ENCODE measurements at places on chromosomes 16 and 17.

DNA sequence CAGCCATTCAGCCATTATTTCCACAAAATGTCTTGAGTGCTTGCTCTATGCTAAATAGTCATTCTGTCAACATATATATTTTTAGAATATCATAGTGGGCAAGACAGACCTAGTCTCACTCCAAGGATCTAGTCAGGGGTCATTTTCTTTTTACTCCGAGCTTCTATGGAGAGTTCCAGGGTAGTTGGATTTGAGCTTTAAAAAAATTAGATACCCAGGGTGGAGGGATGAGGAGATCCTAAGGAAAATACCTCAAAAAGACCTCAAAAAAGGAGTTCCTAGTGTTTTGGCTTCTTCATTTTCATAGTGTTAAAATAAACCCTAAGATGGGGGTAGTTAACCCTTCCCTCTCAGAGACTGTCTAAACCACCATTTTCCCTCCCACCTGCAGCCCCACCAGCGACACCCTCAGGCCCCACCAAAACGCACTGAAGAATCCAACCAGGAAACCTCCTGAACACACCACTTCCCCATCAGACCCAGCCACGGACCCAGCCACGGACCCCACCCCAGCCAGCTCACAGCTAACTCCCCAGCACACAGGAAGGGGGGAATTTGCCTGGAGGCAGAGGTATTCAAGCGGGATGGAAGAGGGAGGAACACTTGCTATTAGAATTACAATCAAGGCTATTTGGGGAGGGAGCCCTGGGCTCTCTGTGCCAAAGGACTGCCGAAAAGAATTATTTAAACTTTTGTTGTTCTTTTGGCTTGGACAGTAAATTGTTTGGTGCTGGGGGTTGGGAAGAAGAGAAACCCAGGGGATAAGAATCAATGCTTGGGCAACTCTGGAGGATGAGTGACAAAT lies 2.2 kb downstream of the ETV4 start:
- no peak for DNase-seq

GRCh38 chr17:21250854-21251253 lies 2.4 kb downstream of the NATD1 start:
- no peak for DNase-seq

GRCh38 chr16:54106057-54106456 lies 180.5 kb downstream of the IRX3 start:
- DNase-seq = no peak

GRCh38 chr16:54242199-54242598 lies 44.4 kb downstream of the IRX3 start:
- no peak for DNase-seq

- DNase-seq = no peak
Observed at GRCh38 chr16:54722210-54722676, 208.4 kb upstream of the IRX5 start.

GRCh38 chr16:81920498-81920897 lies 90.8 kb downstream of the SDR42E1 start:
- DNase-seq = no peak

GRCh38 chr16:51696376-51696775 lies 545.3 kb upstream of the SALL1 start:
- no peak for DNase-seq

DNA sequence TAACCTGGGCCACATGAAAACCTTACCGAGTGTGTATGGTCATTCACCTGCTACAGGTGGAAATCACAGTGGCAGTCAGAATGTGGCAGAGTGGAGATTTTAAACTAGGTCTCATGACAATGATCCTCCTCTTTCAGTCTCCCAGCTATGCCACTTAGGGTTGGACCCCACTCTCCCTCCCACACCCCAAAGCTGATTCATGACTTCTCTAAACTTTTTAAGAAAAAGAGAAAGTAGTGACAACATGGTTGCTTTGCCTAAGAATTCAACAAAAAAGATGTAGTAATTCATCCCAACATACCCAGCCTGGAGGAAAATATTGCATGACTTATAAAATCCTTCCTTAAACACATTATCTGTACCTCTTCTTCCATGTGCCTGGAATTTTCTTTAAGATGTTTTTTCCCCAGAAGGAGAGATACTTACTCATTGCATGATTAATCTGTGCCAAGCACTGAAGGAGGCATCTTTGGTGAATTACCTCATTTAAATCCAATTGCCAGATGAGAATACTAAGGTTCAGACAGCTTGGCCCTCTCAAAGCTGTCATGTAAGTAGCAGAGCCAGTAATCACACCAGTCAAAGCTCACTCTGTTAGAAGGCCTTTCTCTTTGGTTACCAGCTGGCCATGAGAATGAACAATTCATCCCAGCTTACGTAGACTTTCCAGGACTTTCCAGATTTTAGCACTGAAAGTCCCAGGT lies 119.9 kb downstream of the COPRS start:
- no peak for DNase-seq

DNA sequence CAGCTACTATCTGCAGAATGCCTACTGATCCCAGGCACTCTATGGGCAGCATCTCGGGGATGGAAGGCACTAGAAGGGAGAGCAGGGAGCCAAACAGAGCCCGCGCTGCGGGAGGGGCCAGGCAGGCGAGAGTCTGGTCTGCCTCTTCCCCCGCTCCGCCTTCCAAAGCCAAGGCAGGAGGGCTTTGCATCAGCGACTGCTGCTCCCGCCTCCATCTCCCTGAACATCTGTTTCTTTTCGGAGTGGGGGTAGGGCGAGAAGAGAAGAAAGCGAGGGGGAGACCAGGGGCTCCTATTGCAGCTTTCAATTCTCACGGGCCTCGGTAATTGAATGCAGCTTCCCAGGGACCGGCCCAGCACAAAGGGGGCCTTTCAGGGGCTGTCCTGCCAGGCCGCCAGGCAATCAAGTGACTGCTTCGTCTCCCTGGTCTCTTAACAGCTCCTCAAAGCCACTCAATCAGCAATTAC lies 31.4 kb upstream of the CDC42EP4 start:
- no peak for DNase-seq

DNA sequence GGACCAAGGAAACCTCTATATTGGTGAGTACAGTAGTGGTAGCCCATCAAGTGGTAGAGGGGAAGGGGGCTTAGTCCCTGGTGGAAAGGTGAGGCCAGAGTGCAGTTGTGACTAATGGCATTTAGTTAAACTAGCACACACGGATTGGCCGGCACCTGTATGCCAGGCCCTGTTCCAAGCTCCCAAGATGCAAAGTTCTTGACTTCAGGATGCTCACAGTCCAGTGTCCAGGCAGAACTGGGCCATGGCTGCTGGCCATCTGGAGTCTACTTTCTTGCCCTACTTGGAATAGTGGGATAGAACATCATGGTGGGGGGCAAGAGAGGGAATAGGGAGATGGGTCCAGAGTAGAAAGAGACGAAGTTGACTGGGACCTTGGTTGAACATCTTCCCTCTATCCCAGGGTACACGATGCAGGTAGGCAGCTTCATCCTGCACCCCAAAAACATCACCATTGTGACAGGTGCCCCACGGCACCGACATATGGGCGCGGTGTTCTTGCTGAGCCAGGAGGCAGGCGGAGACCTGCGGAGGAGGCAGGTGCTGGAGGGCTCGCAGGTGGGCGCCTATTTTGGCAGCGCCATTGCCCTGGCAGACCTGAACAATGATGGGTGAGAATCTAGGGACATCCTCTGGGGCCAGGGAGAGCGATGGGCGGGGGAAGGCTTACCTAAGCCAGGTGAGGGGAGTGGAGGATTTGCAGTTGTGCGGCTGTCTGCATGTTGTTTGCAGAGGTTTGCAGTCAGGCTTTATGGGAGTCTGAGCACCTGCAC lies 15.2 kb downstream of the ITGA3 start:
- no peak for DNase-seq

GRCh38 chr16:46688101-46688653 lies 801 bp downstream of the VPS35 start:
- no peak for DNase-seq

- no peak for DNase-seq
Observed at GRCh38 chr17:70938336-70938735, 769.0 kb downstream of the KCNJ2 start.

- no peak for DNase-seq
Observed at GRCh38 chr16:27448532-27449433, 46.8 kb downstream of the IL21R start.

DNA sequence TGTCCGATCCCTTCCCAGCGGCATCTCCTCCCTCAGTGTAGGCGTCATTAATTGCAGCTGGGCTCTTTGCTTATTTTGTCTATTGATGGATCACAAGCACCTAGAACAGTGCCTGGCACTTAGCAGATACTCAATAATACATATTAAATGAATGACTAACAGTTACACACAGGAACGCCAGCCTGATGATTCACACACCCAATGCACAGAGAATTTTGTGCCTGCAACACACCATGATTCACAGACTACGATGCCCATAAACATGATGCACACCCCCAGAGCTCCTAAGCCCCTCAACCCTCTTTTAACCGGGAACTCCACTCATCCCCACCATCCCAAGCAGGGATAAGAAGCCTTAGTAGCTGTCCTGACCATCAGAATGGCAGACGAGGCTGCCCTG lies 66.6 kb upstream of the TMEM97 start:
- DNase-seq = no peak

GRCh38 chr17:72361892-72362291 lies 241.1 kb downstream of the SOX9 start:
- no peak for DNase-seq

- DNase-seq = no peak
Observed at GRCh38 chr17:70137451-70138230, 31.7 kb upstream of the KCNJ2 start.

GRCh38 chr17:37708008-37708615 lies 36.7 kb downstream of the HNF1B start:
- no peak for DNase-seq

DNA sequence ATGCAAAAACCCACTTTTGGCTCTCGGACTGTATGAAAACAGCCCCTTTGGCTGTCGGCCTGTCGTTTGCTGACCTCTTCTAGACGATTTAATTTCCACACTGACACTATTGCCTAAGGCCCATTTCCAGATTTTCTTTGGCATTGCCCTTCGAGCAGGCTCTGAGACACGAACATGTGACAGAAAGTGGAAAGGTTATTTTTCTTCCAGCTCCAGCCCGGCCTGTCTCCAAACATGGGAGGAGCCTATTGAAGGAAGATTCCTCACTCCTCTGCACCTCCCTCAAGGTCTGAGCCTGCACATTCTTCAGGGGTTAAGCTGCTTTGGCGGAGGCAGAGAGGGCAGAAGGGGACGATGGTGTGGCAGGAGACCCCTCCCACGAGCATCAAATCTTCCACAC lies 85.9 kb upstream of the FOXF1 start:
- DNase-seq = no peak

DNA sequence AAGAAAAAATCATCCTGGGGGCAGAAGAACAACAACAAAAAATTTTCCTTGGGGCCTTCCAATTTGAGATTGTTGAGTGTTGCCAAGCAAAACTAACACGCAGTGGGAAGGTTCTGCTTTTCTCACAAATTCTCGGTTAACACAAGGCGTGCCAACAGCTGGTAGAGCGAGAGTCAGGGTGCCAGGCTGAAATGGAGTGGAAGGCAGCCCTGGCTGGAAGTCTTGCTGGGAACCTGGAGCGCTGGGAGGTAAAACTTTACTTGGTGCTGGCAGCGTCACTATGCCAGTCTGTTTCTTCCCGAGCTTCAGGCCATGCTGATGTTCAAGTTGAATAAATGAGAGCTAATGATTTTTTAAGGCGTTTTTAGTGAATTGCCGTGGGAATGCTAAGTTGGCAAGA lies 189.4 kb downstream of the WWOX start:
- no peak for DNase-seq

DNA sequence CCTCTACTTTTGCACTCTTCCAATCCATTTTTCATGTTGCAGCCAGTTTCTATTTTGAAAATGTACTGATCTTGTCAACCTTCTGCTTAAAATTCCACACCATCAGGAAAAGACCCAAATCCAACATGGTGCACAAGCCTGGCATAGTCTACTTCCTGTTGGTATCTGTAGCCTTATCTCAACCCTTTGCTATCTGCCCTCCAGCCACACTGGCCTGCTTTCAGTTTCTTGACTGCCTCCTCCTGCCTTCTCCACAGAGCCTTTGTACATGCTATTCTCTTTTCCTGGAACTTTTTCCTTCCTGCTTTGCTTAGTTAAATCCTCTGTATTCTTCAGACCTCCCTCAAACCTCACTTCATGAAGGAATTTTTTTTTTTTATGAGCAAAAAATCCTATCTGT lies 31.5 kb downstream of the NLRP1 start:
- no peak for DNase-seq

DNA sequence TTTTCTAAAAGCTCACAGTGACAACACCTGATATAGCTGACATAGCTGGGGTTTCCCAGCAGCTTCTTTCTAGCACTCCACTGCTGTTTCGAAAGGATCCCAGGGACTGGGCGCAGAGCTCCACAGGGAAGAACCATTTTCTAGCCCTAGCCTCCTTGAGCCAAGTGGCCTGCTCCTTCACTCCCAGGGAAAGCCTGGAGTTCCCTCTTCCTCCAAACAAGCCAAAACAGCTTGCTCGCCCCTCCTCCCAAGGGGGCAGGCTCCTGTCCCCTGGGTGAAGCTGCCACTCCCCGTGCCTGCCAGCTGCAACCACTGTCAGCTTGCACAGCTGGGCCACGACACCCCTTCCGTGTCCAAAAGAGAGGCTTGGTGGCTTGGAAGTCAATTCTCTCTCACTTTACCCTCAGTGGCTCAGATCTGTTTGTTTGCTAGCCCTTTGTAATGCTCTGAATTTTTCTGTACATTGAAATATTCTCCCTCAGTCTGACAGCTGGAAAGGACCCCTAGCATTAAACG lies 59.8 kb downstream of the CYTH1 start:
- DNase-seq = no peak

GRCh38 chr16:3578121-3578520 lies 918 bp upstream of the NLRC3 start:
- no peak for DNase-seq

DNA sequence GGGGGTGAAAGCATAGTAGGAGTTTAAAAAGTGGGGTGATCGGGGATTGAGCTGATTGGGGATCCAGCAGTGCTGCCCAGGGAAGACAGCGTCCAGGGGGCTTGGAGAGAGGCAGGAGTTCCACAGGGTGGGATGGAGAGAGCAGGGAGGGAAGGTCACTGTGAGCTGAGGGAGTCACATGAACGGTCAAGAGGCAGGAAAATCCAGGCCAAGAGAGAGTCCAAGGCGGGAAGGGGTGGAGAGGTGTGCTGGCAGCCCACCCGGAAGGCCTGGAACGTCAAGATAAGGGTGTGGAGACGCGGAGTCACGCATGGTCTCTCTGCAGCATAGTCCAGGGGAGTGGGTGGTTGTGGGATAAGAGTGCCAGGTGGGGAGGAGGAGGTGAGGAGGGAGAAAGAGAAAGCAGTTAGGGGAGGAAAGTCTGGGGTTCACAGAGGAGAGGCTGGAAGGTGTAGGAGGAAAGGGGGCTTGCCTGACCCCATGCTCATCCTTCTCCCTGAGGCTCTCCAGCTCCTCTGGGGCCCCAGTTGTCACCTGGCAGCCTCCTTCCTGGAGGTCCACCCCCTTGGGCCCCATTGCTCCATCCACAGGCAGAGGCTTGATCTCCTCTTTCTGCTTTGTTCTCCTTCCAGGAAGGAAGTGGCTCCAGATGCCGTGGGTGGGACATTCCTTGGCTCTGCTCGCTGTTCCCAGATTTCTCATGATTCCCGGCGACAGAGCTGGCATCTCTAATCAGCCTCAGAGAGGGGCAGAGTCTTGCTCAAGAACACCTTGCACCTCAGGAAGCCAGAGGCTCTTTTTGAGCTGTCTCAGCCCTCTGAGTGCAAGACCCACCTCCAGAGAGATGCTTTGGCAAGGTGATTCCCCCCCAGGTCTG lies 28.7 kb downstream of the CCR7 start:
- no peak for DNase-seq

All from stimulated activated CD4-positive, alpha-beta T cell treated with anti-CD3 and anti-CD28 coated beads, Interleukin-1b, Interleukin-23, amount 100 ng/mL, for 4 hours (primary cell).